Left cardiac atrium (tissue), 4 donors: ENCODE measurements at places on chromosomes 11 and 22. TPM values are rescaled to one million over a fixed set of nuclear protein-coding genes. Genes with fewer than 3 reads are reported as not detected.

MRGPRF gene
- 12.4 TPM for total RNA-seq

NAALADL1 gene
- total RNA-seq: 6.6 TPM

GRCh38 chr11:67420147-67420645 lies 4.7 kb downstream of the CARNS1 start:
- DNase-seq: no peak

TOLLIP gene
- 43.4 TPM for total RNA-seq

DNA sequence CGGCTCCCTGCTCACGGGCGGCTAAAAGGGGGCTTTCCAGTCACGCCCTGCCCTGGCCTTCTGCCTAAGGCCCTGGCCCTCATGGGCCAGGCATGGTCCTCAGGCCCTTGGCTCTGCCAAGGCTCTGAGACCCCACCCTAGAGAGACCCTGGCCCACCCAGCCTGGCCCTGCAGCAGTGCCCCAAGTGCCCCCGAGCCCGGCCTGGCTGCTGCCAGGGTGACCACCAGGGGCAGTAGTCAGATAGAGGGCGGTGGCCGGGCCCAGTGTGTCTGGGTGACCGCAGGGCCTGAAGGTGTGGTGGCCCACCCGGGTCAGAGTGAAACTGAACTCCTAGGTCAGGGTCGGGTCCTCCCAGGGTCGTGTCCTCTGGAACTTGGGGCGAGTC lies 29.4 kb upstream of the CCDC188 start:
- no peak for DNase-seq
